ENCODE measurements at places on chromosomes 7 and 10. TPM values are rescaled to one million over a fixed set of nuclear protein-coding genes. Genes with fewer than 3 reads are reported as not detected.

The KIAA1549 gene
- 0.40 TPM for total RNA-seq

The PPP1R3C gene
- total RNA-seq = not detected

The MEIG1 gene
- 0.58 TPM for total RNA-seq

The RPEL1 gene
- not detected for total RNA-seq

The RAPGEF5 gene
- 0.29 TPM for total RNA-seq

The ELFN1 gene
- 0.05 TPM for total RNA-seq

The PLEKHS1 gene
- total RNA-seq = not detected

The LRRC61 gene
- total RNA-seq = 15.3 TPM

The CHPF2 gene
- 43.6 TPM for total RNA-seq

The DNAJC12 gene
- 0.65 TPM for total RNA-seq

The JAKMIP3 gene
- 0.31 TPM for total RNA-seq

The FAM107B gene
- total RNA-seq = 189 TPM

The WDFY4 gene
- 2.9 TPM for total RNA-seq

The SEMA3A gene
- total RNA-seq = 3.9 TPM

The INPP5A gene
- 15.3 TPM for total RNA-seq

The UCMA gene
- not detected for total RNA-seq

The NANOS1 gene
- total RNA-seq = 0.73 TPM

The SPRN gene
- total RNA-seq = not detected

The GJD4 gene
- not detected for total RNA-seq

The KAT6B gene
- 25.3 TPM for total RNA-seq

The UNCX gene
- not detected for total RNA-seq

The IL6 gene
- total RNA-seq = 5.8 TPM

The GRM3 gene
- not detected for total RNA-seq

The C10orf71 gene
- total RNA-seq = not detected

The CLEC2L gene
- not detected for total RNA-seq

The GSTK1 gene
- total RNA-seq = 387 TPM

The LRRTM3 gene
- not detected for total RNA-seq

The SEC24C gene
- 91.5 TPM for total RNA-seq

The PNLIPRP2 gene
- total RNA-seq = not detected

The HMX2 gene
- not detected for total RNA-seq

The PLAU gene
- 0.48 TPM for total RNA-seq

The SEMA4G gene
- 2.4 TPM for total RNA-seq

The SLC39A12 gene
- not detected for total RNA-seq

The ERVW-1 gene
- total RNA-seq = not detected

The PIK3CG gene
- total RNA-seq = 51.2 TPM

The CLEC5A gene
- total RNA-seq = not detected

The ADAP1 gene
- total RNA-seq = 14.1 TPM

The IGF2BP3 gene
- 0.41 TPM for total RNA-seq

The OGDHL gene
- 0.10 TPM for total RNA-seq

The SLC26A3 gene
- total RNA-seq = not detected

The DNMBP gene
- total RNA-seq = 3.6 TPM

The ARHGAP22 gene
- total RNA-seq = not detected

The LUC7L2 gene
- 112 TPM for total RNA-seq

The CALHM3 gene
- total RNA-seq = 0.14 TPM

The ATG9B gene
- 15.7 TPM for total RNA-seq

The SLC29A3 gene
- total RNA-seq = 3.4 TPM

The ZNF239 gene
- 0.93 TPM for total RNA-seq

The OR2A42 gene
- 0.10 TPM for total RNA-seq

The IFIT1B gene
- not detected for total RNA-seq

The TCERG1L gene
- total RNA-seq = not detected

The KLLN gene
- 0.70 TPM for total RNA-seq
